ENCODE measurements at places on chromosomes 2 and 18.

DNA sequence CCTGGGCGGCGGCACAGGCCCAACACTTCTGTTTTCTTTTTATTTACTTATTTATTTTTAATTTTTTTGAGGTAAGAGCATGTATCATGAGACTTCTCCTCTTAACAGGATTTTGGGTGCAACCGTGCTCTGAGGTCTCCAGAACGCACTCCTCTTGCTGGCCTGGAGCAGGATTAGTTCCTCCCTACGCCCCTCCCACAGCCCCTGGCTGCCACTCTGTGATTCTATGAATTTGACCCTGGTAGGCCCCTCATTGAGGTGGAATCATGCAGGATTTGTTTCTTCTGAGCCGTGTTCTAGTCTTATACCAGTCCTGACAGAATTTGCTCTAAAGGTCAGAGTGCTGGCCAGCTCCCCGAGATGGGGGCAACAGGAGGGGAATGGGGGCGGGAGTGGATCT lies 106.5 kb upstream of the HS6ST1 start:
- no peak for DNase-seq

DNA sequence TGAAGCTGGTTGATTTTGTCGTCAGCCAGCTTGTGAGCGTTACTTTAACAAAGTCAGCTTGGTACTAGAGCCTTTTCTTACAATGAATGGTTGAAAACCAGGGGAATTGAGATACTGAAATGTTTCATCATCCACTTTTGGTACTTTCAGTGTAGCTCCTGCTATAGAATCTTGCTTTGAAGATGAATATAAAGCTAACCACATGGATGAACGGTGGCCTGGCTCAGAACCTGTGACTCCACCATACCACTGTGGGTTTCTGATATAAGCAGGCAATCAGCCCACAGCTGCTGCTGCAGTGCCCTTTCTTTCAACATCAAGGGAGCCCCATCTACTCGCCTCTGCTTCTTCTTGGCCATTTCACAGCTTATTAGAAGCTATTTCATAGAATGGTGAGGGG lies 53.2 kb upstream of the GPR45 start:
- DNase-seq: no peak

DNA sequence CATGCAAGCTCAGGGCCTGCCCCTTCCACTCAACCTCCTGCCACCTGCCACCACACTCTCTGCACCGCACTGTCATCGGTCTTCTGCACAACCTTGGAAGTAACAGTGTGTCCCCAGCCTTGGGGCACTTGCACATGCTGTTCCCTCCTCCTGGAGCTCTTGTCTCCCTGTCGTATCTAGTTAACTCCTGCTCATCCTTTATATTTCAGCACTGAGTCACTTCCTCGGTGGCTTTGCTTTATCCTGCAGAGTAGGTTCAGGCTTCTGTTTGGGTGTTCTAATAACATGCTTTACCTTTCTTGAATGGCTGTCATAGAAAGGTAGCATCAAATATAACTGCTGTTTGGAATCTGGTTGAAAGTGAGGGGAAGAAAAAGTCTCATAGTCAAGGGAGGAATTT lies 25.3 kb downstream of the PAX8 start:
- no peak for DNase-seq

- no peak for DNase-seq
These were observed 2.9 kb upstream of the GGCX start for GRCh38 chr2:85564144-85564563.

- no peak for DNase-seq
These were observed 15.0 kb upstream of the CTAGE1 start for GRCh38 chr18:22432657-22433137.

All from KG1 (cell line).